HL-60 (cell line): ENCODE measurements at places on chromosomes 2 and 18.

DNA sequence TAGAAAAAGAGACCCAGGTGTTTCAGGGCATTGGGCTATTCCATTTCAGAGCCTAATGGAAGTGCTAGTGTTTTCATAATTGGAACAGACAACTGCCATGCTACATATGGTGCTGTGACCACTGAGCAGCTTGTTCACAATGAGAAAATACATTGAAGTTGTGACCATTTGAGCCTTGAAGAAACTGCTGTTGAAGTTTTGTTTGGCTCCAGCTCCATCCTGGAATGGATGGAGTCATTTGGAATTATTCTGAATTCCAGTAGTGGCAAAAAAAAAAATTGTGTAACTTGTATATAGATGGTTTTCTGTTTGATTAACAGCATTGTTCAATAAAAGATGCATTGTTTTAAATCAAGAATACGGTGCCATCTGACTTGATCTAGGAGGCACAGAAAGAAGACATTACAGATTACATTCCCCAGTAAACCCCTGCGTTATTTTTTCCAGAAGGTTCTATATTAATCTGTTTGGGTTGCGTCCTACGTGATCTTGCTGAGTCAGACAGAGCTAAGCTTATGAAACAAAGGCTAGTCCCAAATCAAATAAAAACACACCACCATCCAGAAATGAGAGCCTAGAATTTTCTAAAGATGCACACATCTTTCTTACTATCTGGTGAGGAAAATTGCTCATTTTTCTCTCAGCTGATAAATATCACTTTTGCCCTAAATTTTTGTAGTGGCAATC is 19.2 kb downstream of the FMNL2 start:
- DNase-seq = no peak

DNA sequence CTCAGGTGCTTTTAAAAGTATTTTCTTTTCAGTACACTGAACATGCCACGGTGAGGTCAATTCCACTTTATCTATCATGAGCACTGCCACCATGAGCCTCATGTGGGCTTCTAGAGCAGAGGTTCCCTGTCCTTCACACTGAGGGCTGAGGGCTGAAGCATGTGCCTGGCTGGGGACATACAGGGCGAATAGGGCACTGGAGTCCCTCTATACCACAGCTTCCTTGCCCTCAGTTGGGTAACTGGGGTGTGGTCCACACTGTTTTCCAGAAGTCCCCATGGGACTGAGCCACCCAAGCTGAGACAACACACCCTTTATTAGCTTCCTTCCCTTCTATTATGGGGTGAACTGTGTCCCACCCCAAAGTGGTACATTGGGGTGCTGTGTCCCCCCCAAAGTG is 172.2 kb upstream of the ID2 start:
- no peak for DNase-seq

DNA sequence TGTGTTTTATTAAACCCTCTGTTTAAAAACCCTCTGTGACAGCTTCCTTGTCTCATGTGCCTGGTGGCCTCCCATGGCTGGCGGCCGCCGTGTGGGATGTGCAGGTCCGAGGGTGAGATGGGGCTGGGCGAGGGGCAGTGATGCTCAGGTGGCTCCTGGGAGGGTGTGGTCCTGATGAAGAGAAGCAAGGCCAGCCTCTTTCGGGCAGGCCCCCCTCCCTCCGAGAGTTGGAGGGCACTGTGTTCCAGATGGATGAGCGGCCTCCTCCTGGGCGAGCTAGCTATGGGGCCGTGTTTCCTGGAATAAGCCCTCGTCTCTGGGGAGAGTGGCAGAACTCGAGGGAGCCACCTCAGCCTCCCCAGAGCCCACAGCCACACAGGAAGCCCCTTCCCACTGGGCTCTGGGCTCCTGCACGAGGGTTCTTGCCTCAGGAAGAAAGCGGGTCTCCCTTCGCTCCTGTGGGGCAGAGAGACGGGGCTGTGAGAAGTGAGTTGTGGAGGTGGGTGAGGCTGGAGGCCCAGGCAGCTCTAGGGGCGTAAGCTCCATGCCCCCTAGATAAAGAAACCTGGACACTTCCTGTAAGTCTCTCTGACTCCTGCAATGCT is 72.1 kb downstream of the ASB1 start:
- DNase-seq = no peak

GRCh38 chr2:236040600-236041328 is 127.4 kb downstream of the GBX2 start:
- no peak for DNase-seq

DNA sequence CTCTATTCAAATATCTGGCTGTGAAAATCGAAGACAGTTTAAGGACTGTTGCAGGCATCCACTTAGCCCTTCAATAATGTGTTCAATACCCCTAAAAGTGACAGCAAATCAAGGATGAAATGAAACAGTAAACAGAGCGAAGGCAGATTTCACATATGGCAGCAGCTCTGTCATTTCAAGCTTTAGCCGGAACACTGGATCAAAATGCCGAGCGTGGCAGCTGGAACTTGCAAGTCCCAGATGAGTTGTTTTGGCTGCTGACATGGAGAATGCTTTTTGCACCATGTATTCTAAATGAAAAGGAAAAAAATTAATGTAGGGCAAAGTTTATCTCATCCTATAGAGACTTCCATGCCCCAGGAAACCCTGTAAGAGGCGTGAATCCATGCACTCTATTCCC is 18.0 kb downstream of the LRRC30 start:
- DNase-seq = no peak

DNA sequence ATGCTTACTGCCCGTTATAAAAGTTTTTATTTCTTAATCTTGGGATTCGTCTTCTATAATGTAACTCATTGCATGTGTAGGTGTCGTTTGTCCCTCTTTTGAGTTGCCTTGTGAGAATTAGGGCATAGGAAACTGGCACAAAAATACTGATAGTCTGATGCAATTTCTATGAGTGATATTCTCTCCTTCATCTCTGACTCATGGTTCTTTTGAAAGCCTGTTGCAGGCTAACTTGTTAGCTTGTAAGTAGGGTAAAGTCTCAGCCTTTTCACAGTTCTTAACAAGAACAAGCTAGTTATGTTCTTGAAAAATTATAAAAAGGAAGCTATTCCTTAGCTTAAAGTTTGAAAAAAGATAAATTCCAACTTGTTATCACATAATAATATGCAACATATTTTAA is 1085.4 kb upstream of the NRXN1 start:
- DNase-seq = no peak
